ENCODE measurements at places on chromosomes 3 and 15.
A peak's percentile ranks its signal among the peaks of the same experiment; 100 is the strongest.

DNA sequence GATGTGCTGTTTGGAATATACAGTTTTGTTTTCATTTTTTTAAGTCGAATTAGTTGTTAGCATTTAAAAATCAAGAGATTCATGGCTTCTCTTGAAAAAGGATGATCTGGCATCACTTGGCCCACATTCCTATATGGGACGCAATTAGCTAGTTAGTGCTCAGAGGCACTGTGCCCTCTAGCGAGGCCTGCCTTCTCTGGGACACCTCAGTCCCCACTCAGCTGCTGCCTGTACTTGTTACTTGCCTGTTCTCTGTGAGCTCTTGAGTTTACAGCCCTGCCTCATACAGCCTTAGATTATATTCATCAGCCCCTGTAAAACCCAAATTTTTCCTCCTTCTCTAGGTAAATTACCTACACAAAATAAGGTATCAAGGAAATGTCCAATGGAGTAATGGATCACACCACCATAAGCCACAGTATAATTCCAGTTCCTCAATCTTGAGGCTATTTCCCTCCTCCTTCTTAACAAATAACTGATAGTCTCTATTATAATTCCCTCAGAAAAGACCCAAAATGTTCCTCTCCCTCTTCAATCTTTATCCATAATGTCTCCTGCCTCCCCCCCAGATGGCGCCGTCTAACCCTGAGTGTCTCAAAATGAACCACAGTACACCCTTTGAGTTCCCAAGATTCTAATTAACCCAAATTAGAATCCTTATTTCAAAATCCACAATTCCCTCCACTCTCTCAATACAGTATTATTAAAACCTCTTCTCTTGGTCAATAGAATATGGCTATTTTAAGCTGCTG, 2.7 kb downstream of the ZMAT3 start:
- peak; percentile 64 for DNase-seq

- no peak for DNase-seq
Measured at GRCh38 chr3:55923626-55924025, 436.5 kb upstream of the WNT5A start.

GRCh38 chr3:37718632-37719031, 143.0 kb upstream of the CTDSPL start:
- DNase-seq = no peak

GRCh38 chr15:83380682-83381081, 66.5 kb upstream of the SH3GL3 start:
- DNase-seq = peak; percentile 41

GRCh38 chr3:43998370-43998835, 243.3 kb upstream of the TOPAZ1 start:
- no peak for DNase-seq

GRCh38 chr3:82773207-82773606, 1011.8 kb upstream of the GBE1 start:
- no peak for DNase-seq

- DNase-seq = peak; percentile 55
Measured at GRCh38 chr3:128133273-128133883, 9.8 kb upstream of the RUVBL1 start.

DNA sequence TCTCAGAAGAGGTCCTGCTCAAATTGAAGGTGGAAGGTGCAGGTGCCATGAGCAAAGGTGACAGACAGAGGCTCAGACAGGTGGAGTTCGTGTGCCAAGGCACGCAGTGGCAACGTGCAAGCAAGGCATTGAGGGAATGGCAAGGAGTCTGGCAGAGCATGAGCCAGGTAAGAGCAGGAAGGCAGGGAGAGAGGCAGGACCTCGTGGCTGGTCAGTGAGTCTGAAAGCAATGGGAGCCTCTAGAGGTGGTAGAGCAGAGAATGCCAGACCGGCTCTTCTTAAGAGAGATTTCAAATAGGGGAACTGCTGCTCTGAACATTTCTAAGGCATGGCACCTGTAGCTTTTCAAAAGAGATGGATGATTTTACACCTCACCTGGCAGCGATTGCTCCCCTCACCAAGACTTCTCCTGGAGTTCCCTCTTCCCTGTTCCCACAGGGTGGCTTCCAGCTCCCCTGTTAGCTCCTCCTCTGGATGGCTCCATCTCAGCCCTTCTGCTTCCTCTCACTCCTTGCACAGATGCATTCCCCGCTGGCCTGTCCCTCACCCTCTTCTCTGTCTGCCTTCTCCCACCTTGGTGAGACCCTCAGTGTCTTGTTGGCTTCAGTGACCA, 2.7 kb downstream of the MYO5C start:
- no peak for DNase-seq

- DNase-seq = no peak
Measured at GRCh38 chr3:124396339-124396950, 333.8 kb upstream of the UMPS start.

- peak; percentile 85 for DNase-seq
Measured at GRCh38 chr3:158808697-158809096, 6.8 kb downstream of the MFSD1 start.

DNA sequence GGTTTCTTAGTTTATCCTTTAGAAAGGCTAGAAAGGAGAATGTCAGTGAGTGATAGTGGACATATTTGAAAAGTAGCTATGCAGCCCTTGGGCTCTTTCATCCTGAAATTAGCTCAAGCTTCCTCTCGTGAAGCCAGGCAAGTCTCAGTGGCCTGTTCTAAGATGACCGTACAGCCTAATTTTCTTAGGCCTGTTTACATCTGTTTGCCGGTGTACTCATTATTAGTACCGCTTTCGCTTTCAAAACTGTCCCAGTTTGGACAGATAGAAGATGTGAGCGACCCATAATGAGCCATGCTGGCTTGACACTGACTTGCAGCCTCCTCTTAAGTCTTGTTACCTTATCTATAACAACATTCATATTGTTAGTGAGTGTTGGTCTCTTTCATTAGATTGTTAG, 5.7 kb upstream of the ARL14 start:
- no peak for DNase-seq

DNA sequence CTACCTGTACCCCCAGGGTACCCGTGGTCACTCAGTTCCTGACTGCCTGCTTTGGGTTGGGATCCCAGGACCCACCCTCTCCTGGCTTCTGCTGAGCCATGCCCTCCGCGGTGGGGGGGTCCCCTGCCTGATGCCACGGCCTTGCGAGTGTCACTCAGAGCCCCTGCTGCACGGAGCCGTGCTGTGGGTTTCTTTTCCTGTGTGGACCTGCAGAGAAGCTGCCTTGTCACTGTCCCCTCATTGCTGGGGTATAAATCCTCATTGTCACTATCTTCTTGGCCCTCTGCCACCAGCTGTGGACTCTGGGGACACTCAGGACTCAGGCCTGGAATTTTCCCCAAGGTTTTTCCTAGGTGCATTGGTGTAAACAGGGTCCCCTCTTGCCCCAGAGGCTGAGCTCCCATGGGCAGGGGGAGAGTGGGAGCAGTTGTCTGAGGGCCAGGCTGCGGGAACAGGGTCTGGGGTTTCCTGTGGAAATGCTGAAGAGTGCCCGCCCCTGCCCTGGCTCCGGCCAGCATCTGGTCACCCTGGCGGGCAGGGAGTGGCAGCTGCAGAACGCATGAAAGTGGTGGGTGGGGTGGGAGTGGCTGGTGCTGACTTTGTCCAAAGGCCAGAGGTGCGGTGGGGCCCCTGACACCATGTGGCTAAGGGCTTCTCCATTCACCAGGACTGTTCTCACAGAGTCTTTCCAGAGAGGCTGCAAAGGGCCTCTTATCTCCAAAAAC, 191.7 kb downstream of the GOLGA6L6 start:
- DNase-seq = no peak

DNA sequence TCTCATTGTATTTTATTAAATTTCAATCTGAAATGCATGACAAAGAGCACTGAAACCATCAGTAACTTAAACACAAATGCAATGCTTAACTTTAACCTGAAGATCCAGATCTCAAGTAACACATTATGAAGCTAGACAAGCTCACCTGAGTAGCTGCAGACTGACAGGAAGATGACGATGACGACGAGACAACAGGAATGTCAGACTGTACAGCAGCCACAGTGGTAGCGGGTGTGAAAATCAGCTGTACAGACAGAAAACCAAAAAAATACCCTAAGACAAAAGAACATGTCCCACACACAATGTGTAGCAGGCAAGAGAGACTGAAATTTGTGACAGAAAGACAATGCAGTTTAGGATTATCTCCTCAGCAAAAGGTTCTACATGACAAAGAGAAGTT, 36.3 kb downstream of the PHC3 start:
- DNase-seq = no peak

DNA sequence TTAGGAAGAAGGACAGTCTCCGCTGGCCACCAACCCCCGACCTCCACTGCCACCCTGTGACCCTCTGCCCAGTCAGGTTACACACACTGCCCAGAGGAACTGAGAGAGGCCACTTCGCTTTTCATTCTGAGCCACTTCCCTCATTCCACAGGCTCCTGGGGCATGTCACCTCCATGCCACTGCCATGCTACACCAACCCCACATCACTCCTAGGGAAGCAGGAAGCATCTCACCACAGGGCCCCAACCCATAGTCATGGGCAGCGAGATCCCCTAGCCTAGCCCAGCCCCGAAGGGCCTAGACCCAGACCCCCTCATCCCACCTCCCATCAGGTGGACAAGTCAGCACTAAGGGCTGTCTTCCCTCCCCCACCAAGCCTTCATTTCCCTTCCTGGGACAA, 1.4 kb downstream of the PLCB2 start:
- no peak for DNase-seq

GRCh38 chr15:47135267-47135666, 582.0 kb upstream of the SEMA6D start:
- no peak for DNase-seq

DNA sequence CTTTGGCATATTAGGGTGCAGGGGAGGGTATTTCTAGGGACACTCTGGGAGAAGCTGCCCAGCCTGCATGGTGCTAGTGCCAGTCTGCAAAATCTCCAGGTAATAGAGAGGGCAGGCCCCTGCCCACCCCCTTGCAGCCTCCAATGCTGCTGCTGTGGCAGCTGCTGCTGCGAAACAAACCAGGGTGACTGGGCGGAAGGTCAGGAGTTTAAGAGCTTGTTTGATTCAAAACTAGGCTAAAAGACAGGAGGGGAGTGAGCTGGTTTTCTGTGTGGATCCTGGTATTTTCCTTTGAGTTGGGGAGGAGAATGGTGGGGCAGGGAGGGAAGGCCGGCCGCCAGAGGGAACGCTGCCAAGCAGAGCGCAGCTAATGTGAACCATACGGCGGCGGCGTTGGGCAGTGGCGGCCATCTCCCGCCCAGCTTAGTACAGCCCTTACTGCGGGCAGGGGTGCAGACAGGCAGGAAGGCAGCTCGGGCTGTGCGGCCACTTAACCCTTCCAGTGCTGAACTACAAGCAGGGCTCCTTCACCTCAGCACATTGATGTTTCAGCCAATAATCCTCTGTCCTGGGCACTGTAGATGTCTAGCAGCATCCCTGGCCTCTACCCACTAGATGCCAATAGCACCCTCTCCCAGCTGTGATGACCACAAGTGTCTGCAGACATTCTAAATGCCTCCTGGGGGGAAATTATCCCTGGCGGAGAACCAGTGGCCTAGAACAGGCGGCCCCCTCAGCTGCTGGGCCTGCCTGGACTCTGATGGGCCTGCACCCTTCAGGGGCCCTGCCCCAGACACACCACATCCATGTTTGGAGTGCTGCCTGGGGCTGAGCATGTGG, 125.7 kb downstream of the EEFSEC start:
- DNase-seq = peak; percentile 90

DNA sequence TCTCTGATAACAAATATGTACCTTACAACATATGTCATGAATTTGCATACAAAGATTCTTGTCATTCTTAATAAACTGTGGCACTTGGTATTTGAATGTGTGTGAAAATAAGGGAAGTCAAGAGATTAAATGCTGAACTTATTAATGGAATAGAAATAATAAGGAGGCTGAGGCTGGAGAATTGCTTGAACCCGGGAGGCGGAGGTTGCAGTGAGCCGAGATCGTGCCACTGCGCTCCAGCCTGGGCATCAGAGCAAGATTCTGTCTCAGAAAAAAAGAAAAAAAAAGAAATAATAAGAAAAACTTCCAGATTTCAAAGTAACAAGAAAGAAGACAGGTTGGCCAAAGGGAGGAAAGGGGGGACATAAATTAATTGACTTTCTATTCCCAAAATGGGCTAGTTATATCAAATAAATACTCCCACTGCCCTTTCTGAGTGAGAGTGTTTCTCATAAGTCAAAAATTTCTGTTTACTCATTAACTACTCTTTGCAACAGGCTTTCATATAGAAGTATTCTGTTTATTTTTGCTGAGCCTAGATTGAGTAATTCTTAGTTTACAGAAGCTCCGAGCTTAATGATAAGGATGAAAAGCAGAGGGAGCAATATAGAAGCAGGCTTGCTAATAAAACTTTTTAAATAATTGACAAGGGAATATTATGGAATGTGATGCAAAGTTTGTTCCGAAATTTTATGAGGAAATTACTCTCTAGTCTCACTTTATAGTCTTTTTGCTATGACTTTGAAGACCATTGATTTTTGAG, 25.6 kb downstream of the KNG1 start:
- no peak for DNase-seq

DNA sequence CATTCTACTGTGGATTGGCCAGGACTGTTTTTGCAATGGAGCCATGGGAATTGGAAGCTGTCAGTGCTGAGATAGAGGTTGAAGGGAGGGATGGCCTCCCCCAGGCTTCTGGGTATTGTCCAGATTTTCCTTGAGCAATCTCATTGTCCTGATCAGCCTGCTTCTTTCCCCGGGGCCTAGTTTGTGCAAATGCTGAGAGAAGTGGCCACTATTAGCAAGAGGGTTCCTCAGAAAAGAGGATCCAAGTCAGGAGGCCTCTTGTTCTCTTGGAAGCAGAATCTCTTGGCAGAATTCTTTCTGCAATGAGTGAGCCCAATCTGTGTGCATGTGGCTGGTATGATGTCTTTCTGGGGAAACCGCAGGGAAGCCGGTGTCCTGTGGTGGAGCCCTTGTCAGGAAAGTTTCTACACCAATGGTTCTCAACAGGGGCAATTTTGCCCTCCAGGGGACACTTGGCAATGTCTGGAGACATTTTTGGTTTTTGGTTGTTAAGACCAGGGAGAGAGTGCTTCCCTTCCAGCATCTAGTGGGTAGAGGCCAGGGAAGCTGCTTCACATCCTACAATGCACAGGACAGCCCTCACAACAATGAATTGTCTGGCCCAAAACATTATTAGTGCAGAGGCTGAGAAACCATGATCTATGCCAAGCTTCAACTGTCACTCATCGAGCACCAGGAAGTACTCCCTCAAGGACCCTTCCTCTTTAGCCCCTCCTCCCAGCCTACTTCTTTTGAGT, 2.0 kb downstream of the LIPC start:
- DNase-seq = peak; percentile 67

- DNase-seq = peak; percentile 69
Measured at GRCh38 chr3:72997421-72997961, 880 bp downstream of the PPP4R2 start.

GRCh38 chr15:41561104-41561776, 2.2 kb downstream of the TYRO3 start:
- no peak for DNase-seq

Data from AG10803 (cell line).